Lung (tissue), 17 donors: ENCODE measurements at places on chromosomes 16 and 17.

GRCh38 chr16:74650966-74651567, 15.6 kb downstream of the RFWD3 start:
- DNase-seq, result no peak

DNA sequence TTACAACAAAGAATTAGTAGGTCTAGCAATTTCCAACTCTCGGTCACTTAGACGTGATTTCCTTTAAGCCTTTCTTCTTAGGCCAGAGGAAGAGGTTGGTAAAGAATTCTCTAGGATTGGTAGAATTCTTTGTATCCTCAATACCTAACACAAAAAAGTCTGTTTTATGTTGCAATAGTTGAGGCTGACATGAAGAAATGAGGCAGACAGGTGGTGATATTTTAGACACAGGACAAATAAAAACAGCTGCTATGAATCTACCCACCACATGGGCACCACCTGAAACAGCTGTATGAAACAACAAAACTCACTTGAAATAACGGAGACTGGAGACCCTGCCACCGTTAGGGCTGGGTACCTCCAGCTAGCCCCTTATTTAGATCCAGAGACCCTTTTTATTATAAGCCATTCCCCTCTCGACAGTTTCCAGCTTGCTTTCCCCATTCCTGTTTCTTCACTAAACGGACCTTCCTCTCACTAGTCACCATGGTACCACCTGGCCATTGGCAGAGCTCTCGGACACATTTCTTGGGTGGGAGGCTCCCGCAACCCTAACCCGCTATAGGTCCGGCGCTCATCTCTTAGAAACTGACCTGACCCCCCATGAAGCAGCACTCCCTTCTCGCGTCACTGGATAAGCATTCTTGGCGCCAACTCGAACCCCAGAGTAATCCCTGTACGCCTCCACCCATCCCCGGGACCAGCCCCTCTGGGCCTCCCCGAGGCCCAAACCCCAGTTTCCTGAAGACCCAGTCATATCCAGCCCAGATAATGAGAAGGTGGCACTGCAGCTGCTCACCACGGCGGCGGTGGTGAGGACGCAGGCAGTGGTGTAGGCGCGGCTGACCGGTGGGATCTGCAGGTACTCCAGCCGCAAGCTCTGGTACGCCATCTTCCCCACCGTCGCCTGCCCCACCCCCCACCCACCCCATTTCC, at the start of gene DERL2:
DERL2 (minus strand) TSS at position 909 of the 936 bp plus-strand sequence; CDS start at position 892, 17 bp downstream.
- no peak for DNase-seq

DNA sequence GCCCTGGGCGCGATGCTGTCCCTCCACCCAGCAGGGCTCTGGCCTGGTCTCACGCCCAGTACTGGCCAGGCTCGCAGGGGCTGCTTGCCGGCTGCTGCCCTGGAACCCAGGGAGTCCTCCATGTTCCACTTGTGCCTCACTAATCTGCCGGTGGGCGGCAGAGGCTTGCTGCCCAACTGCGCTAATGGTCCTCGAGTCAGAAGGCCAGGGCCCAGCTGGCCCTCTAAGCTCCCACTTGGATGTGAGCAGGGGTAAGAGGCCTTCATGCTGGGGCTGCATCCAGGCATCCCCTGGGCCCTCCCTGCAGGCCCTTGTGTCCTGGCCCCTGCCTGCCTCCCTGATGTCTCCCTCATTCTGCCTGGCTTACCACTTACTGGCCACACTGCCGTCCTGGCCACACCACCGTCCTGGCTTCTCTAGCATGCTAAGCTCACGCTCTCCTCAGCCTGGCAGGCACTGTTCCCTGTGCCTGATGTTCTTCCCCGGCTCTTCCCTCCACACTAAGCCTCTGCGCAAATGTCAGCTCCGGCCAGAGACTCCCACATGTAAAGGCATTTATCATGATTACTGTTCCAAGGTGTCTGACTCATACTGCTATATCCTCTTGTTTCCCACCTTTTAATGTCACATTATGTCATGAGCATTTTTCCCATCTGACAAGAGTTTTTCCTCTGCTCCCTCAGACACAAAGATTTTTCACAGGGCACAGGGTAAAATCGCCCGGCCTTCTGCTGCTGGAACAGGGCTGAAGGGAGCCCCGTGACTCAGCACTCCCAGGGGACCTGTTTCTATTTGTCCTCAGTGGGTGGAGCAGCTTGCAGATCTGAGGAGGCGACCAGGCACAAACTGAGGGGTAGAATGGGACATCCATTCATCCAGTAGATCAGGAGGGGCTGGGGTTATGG, 15.9 kb downstream of the B9D1 start:
- no peak for DNase-seq

DNA sequence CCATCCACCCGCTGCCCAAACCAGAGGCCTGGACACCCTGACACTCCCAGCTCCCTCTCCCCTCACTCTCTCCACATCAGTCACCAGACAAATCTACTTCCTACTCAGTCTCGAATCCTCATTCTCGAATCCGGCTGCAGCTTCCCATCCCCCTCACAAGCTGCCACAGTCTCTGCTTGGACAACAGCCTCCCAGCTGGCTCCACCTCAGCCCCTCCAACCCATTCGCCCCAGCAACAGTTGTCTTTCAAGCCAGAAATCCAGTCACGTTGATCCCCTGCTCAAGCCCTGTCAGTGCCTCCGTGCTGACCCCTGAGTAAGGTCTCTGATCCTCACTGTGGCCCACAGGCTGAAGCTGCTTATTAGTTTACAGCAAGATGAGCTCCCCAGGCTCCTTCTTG, 44.2 kb upstream of the MTSS2 start:
- DNase-seq, result peak; percentile 68

DNA sequence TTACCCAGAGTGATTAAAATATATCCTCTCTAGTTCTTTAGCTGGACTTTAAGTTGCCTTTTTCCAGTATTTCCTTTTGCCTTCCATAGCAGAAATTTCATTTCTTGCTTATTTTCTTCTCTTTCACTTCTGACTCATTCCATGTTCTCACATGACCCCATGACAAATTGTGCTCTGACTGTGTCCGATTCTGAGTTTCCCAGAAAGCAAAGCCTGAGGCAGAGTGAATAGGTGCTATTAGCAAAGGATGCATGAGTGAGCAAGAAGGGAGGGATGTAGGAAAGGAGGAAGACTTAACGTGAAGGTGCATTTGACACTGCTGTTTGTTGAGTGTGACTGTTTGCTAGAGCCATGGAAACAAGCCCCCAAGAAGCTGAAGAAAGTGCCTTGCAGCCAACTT, 82.6 kb upstream of the CNTNAP4 start:
- DNase-seq, result peak; percentile 6

DNA sequence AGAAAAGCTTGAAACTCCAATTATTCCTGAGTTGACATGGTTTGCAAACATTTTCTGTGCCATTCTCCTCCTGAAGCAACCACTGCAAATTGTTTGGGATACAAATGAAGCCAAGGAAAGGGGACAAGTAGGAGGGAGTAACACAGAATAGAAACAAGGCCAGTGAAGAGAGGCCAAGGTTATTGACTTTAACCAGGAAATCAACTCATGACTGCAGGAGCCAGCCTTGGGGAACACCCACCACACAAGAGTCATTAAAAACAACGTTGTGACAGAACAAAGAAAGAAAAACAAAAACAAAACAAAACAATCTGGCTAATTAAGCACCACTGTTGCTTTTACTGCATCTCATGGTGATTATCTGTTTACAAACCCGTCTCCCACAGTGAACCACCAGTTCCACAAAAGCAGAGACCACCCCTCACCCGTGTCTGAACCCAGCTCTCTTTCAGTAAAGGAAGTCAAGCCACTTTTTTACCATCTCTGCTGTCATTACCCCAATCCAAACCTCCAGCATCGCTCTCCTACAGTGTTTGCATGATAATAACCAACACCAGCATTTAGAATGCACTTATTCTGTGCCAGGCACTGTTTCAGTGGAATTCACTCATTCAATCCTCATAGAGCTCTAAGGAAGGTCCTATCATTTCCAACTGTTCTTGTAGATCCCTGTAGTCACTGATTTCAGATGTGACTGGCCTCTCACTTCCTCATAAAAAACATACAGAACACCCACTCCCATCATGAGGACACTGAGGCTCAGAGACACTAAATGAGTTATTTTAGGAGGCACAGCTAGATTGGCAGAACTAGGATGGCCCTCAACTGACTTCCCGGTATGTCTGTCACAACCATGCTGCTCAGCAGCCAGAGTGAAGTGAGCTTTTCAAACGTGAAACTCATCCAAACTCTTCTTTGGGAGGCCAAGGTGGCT, 2.0 kb downstream of the ZDHHC1 start:
- no peak for DNase-seq

GRCh38 chr17:6558932-6559752, 2.8 kb upstream of the PITPNM3 start:
- peak; percentile 69 for DNase-seq

DNA sequence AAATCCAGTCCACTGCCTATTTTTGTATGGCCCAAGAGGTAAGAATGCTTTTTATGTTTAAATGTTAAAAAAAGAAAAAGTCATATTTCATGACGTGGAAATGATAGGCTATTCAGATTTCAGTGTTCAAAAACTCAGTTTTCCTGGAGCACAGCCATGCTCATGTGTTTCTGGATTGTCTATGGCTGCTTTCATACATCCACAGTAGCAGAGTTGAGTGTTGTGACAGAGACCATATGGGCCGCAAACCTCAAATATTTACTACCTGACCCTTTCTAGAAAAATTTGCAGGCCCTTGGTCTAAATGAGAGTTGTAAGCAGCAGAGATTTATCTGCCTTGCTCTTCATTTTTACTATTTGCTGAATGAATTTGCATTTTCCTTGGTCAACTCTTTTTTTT, 264.1 kb downstream of the CBLN1 start:
- DNase-seq, result peak; percentile 74

GRCh38 chr16:81711657-81712319, 67.3 kb upstream of the PLCG2 start:
- DNase-seq, result peak; percentile 79

GRCh38 chr16:50999181-50999580, 151.9 kb downstream of the SALL1 start:
- no peak for DNase-seq

- peak; percentile 62 for DNase-seq
These were observed 30.3 kb downstream of the HMOX2 start for GRCh38 chr16:4506450-4506849.

DNA sequence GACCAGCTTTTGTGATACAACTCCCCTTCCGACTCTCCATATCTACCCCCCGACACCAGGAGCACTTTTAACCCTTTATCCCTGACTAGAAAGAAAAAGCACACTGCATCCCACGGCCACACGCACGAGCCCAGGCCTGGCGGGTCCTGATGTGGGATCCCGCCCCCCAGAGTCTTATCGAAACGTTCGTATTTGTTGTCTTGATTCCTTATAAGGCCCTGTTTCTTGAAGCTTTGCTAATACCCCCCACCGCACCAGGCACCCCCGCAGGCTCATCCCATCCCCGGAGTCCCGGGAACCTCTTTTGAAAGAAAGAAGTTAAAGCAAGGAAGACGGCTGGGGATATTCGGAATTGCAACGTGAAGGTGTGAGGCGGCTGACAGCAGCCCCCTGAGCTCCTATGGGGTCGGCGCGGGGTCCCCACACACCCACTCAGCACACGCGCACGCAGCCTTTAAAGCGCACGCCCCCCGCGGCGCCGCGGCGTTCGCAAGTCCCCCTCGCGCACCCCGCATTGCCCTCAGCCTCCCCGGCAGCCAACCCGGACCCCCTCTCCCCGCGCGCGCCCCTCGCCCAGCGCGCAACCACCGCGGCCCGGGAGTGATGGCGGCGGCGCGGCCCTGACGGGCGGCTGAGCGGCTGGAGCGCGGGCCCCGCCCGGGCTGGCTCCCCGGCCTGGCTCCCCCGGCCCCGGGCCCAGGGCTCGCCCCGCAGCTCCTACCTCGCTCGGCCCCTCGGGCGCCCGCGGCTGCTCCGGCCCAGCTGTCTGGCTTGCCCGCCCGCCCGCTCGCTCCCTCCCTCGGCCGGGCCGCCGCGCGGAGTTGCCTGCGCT, 448 bp downstream of the STAT5B start:
- peak; percentile 61 for DNase-seq

- no peak for DNase-seq
These were observed 172.5 kb downstream of the CCDC182 start for GRCh38 chr17:57572600-57572999.

DNA sequence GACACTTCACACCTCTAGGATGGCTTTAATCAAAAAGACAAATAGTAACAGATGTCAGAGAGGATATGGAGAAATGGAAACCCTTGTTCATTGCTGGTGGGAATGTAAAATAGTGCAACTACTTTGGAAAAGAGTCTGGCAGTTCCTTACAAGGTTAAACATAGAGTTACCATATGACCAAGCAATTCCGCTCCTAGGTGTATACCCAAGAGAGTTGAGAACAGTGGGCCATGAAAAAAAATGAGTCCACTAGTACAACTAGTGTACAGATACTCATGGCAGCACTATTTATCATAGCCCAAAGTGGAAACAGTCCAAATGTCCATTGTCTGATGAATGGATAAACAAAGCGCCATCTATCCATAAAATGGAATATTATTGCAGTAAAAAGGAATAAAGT, 39.1 kb downstream of the OR1D5 start:
- DNase-seq, result no peak

DNA sequence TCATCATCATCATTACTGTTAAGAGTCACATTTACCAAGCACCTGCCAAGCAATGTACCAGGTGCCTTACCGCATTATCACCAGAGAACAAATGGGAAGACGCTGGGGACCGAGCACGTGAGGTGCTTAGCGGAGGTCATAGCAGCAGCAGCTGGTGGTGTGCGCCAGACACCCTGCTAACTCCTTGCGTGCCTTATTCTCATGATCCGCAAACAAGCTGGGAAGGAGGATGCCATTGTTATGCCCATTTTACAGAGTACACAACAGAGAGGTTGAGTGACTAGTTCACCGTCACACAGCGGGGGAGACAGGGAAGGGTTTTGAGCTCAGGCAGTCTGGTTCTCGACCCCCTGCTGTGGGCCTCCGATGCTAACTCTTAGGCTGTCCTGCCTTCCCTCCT, 7.3 kb downstream of the ATP2A3 start:
- DNase-seq, result no peak

GRCh38 chr17:55735731-55736405, 13.2 kb upstream of the TMEM100 start:
- no peak for DNase-seq

DNA sequence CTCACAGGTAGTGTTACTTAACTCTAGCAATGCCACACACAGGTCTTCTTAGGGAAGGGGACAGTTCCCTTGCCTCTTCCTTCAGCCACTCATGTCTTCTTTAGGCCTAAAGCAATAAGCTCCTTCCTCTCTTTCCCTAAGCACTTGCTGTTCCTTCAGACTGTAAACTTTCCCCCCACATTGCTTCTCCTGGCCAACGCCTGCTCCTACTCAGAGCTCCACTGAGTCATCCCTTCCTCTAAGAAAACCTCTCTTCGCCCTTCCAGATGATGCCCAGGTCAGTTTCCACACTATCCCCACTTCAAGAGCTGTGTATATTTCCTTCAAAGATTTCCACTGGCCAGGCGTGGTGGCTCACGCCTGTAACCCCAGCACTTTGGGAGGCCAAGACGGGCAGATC, 12.5 kb upstream of the EPOP start:
- no peak for DNase-seq

DNA sequence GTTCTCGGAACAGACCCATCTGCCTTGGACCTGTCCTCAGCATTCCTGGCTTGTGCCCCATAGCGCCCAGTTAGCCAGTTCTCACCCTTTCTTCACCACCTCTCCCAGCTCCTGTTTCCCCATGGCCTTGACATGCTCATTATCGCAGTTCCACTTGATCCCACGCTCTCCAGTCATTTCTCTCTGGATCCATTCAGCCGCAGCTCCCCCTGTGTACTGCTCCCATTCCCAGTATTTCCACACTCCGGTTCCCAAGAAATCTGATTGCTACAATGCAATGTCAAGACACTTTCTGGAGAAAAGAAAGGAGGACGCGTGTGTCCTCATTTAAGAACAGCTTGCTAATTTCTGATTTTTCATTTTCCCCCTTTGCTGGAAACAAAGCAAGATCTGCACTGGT, 55.4 kb downstream of the TMEM186 start:
- no peak for DNase-seq

GRCh38 chr17:42512733-42513251, 23.2 kb upstream of the NAGLU start:
- DNase-seq, result no peak
